ENCODE measurements at places on chromosomes 2 and 18.
A peak's percentile ranks its signal among the peaks of the same experiment; 100 is the strongest.

DNA sequence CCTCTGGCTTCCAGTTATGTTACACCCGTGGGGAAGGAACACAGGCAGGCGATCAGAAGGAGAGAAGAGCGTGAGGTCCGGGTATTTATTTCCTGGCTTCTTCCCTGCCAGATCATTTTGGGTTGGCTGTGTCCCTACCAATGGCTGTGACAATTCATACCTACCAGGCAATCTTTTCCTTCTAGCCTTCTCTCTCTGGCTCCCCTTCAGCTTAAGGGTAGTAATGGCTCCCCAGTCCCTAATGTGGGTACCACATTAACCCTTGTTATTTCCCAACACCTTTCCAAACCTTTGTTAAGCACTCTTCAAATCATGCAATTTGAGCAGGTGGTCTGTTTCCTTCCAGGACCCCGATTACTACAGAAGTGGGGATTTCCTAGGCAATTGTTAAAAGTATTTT is 78.8 kb upstream of the LYPD6B start:
- no peak for DNase-seq

DNA sequence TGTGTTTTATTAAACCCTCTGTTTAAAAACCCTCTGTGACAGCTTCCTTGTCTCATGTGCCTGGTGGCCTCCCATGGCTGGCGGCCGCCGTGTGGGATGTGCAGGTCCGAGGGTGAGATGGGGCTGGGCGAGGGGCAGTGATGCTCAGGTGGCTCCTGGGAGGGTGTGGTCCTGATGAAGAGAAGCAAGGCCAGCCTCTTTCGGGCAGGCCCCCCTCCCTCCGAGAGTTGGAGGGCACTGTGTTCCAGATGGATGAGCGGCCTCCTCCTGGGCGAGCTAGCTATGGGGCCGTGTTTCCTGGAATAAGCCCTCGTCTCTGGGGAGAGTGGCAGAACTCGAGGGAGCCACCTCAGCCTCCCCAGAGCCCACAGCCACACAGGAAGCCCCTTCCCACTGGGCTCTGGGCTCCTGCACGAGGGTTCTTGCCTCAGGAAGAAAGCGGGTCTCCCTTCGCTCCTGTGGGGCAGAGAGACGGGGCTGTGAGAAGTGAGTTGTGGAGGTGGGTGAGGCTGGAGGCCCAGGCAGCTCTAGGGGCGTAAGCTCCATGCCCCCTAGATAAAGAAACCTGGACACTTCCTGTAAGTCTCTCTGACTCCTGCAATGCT is 72.1 kb downstream of the ASB1 start:
- no peak for DNase-seq

- DNase-seq: no peak
These were observed 15.2 kb downstream of the G6PC2 start for GRCh38 chr2:168916331-168916675.

GRCh38 chr2:180664507-180664906 is 315.9 kb upstream of the UBE2E3 start:
- DNase-seq: no peak

- no peak for DNase-seq
These were observed 12.5 kb downstream of the SDC1 start for GRCh38 chr2:20212459-20212870.

DNA sequence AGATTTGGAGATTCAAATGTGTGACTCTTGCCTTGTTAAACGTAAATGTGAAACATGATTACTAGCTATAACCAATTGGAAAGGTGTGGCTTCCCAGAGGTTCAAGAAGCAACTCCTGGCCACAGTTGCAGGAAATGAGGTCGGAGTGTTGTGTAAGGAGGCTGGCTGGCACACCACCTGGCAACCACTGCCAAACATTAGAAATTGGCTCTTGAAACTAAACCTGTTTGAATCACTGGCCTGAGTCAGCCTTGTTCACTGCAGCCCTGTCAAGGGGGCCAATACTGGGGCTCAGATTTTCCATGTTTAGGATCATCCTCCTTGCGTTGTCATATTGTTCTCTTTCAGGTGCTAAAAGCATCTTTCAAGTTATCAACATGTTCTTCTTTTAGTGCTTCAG is 206.3 kb downstream of the ARL6IP6 start:
- DNase-seq: no peak

GRCh38 chr18:75130591-75131328 is 78.2 kb downstream of the PTGR3 start:
- no peak for DNase-seq

GRCh38 chr2:55555977-55556376 is 36.5 kb downstream of the CFAP36 start:
- DNase-seq: no peak

GRCh38 chr18:12334366-12334808 is 26.3 kb downstream of the TUBB6 start:
- no peak for DNase-seq

DNA sequence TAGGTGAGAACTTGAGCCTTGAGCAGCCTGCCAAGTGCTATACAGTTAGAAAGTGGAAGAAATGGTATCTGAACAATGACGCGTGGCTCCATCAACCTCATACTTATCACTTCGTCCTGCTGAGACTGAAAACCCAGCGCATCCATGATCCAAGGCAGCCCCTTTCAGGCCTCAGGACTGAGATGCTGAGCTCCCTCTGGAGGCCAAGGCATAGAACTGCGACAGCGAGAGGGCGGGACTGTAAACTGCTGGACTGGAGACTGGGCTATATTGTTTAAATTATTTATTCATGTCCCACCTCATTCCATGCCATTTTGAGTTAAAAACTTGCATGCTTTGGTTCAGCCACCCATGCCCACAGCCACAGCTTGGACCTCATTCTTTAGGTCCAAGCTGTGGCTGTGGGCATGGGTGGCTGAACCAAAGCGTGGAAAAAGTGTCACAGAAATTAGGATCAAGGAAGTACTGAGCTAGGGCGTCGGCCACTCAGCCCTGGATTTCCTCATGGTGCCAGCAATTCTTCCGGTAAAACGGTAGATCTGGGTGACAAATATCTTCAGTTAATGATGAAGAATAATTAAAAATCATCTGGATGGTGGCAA is 195.5 kb downstream of the L3MBTL4 start:
- no peak for DNase-seq

- no peak for DNase-seq
These were observed 208.6 kb downstream of the C1D start for GRCh38 chr2:67854103-67854743.

DNA sequence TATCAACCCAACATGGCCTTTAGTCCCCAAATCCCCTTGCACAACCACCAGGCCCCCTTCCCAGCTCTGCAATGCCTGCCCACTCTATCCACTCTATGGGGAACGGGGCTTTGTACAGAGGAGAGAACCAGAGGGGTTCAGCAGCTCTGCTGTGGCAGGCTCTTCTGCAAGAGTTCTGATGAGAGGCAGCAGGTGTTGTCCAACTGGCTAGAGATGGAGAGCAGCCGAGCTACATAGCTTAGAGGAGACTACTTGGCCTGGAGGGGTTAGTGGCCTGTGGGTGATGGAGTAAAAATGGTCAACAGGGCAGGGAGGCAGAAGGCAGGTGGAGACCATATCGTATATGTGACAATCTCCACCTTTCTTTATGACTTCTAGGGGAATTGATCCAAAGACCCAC is 103.0 kb downstream of the QPCT start:
- no peak for DNase-seq

DNA sequence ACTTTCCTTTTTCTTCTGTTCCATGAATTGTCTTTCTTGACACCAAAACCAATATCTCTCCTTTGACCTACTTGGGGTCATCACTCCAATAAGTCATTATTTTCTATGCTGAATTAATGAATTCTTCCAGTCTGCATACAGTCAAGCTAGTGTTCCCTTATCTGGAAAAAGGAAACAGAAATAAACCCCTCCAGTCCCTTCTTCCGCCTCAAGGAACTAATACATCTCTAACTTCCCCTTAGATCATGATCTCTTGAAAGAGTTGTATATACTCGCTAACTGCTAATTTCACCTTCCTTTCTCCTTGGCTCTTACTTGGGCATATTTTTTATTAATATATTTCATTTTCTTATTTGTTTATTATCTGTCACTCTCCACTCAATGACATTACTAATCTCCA is 7.3 kb upstream of the ARHGAP15 start:
- DNase-seq: no peak

DNA sequence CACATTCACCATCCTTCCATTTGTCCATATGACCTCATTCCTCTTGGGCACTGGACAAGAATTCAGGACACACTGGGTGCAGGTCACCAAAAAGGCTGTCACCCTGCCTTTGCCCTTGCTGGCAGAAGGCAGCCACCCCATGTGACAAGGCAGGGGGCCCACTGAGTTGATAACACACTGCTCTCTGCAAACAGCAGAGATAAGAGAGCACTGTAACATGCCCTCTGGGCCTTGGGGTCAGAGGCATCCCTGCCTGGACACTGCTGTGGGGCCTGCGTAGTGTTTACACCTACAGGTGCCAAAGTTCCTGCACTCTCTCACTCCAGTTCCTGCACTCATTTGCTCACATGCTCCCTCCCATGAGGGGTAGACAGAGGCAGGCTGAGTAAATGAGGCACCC is 344.7 kb upstream of the TCF4 start:
- DNase-seq: no peak

DNA sequence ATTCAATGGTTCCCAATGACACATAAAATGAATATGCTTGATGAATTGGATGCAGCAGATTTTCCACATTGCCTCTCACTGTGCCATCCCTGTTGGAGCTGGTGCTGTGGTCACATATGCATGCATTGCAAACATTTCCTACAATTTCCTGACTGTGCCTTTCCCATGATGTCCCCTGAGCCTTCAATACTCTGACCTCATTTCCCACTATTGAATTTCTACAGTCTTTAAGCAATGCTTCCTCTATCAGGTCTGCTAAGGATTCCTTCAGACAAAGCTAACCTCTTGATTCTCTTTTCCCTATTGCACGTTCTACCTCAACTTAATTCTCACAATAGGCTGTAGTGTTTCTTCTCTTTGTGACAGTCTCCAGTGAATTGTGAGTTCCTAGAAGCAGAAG is 342.5 kb upstream of the CRIM1 start:
- no peak for DNase-seq

DNA sequence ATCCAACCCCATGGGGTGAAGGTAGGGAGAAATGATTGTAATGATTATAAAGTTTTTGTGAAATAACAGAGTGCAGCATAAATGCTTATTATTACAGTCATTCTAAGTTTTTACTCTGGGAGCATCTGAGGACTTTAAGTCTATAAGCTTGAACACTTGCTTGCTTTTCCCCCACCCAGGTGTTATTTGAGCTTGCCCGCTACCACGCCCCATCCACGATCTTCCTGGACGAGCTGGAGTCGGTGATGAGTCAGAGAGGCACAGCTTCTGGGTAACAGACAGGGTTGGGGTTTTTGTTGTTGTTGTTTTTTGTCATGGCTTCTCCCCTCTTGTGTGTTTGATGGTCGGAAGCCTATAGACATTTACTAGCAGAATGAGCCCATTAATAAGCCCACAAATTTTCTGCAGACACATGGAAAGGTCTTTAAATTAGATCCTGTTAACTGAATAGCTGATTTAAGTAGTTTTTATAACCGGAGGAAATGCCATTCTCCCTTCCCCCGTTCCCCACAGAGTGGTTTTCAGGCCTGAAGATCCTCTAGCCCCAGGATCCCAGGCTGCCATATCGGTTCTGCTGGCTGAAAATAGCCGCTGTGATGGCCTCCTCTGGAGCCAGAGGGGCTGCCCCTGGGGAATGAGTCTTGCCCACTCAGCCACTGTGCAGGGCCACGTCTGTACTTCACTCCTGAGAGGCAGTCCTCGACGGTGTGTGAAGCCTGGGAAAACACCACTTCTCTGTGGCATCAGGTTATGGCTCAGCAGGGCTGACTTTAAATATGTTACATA is 39.9 kb upstream of the ELOA2 start:
- no peak for DNase-seq

- no peak for DNase-seq
These were observed 104.1 kb upstream of the ITPRID2 start for GRCh38 chr2:181787310-181788048.

GRCh38 chr18:79510046-79510685 is 114.4 kb downstream of the NFATC1 start:
- peak; percentile 4 for DNase-seq

GRCh38 chr2:37917281-37918228 is 7.5 kb upstream of the RMDN2 start:
- no peak for DNase-seq

DNA sequence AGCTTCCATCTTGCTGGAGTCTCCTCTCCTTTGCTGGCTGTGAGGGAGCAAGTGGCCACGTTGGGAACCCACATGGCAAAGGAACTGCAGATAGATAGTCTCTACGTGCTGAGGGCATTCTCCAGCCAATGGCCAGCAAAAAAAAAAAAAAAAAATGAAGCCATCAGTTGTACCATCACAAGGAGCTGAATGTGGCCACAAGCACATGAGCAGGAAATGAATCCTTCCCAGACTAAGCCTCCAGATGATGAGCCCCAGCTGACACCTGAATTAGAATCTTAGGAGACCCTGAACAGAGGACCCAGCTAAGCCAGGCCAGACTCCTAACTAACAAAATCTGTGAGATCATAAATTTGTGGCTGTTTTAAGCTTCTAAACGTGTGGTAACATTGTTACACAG is 57.9 kb downstream of the SPIRE1 start:
- no peak for DNase-seq

DNA sequence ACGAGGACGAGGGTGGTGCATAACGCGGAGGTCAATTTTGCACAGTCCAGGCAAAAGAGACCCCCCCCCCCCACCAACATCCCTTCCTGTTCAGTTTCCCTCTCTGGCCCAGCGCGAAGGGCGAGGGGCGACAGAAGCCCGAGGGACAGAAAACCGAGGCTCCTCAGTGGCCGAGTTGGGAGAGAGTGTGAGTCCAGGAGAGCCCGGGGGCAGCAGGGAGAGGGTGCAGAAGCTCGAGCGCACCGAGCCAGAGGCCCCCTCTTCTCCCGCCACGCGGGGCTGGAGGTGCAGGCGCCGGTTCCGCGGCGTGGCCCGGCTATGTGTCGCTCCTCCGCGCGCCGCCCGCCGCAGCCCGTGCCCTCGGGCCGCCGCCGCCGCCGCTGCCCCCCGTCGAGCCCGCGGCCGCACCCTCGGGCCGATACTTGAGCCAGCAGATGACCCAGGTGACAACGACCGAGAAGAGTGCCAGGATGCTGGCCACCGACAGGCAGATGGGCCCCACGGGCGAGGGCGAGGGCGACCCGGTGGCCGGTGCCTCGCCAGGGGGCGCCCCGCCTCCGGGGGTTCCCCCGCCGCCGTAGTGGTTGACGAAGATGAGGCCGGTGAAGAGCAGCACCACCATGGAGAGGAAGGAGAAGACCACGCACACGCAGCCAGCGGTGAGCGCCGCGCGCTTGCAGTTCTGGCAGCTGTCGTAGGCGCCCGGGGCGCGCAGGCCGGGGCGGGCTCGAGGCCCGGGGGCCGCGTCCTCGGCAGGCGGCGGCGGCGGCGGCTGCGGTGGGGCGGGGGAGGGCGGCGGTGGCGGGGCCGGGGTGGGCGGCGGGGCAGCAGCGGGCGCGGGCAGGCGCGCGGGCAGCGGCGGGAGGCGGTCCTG is 20.2 kb upstream of the PAX3 start:
- DNase-seq: no peak

DNA sequence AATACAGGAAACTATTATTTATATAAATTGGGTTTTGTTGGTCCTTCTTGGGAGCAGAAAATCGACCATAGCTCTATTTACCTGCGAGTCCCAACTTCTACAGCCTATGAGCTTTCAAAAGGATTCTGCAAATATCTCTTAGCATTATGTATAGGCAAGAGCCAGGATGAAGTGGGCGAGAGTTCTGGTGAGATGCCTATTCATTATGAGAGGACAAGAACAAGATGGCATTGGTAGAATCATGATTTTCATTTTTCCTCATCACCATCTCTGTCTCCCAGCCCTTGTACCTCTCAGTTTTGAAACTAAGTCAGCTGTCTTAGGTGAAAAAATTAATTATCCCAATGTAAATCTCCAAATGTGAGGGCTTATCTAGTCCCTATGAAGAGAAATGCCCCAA is 25.0 kb downstream of the WIPF1 start:
- DNase-seq: no peak
